Endothelial cell (in vitro differentiated cells): ENCODE measurements at places on chromosomes 12 and 14.
A peak's percentile ranks its signal among the peaks of the same experiment; 100 is the strongest.

DNA sequence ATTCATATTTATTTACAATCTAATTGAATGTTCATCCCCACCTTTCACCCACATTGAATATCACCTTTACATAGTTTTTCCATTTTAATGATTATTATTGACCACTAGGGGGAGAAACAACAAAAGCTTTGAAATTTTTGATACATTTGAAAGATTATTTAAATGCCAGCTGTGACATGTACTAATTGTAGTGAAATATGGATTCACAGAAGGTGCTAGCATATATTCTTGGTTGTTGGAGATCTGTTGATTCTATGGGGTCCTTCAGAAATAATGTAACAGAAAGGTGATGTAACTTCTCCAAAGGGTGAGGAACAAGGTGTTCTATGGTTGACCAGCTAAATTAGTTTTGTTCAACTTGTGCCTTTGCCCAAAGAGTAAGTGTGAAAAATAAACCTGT, 22.4 kb upstream of the GPR33 start:
- H3K27me3 ChIP-seq = no peaks in the 10 kb centered on the region
- H3K36me3 ChIP-seq = no peaks in the 10 kb centered on the region
- DNase-seq = no peak
- no peaks in the 10 kb centered on the region for H3K4me1 ChIP-seq
- no peak overlapping the region for H3K4me3 ChIP-seq

- H3K27ac ChIP-seq = no peak overlapping the region
- DNase-seq = peak; percentile 42
- no peaks in the 10 kb centered on the region for H3K27me3 ChIP-seq
Observed at GRCh38 chr12:106149096-106149784, 10.5 kb upstream of the NUAK1 start.

DNA sequence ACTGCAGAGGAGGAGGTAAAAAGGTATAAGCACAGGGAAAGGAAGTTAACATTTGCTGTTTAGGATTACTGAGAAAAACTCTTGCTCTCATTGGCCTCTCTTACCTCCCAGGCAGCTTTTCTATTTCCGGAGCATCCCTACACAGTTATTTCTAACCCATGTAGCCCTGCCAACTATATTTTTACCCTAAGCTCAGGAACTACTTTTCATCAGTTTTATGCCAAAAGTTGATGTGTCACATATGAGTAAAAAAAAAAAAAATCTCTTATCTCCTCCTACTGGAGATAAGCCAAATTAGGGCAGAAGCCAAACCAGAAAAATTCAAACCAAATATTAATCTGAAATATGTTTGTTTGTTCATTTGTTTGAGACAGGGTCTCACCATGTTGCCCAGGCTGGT, 34.4 kb upstream of the PSMA6 start:
- H3K4me3 ChIP-seq = no peak overlapping the region
- H3K36me3 ChIP-seq = peaks cover 12% of the 10 kb centered on the region
- DNase-seq = no peak
- H3K4me1 ChIP-seq = peaks cover 10% of the 10 kb centered on the region

GRCh38 chr12:88067301-88067700, 38.1 kb upstream of the C12orf50 start:
- no peaks in the 10 kb centered on the region for H3K36me3 ChIP-seq
- no peaks in the 10 kb centered on the region for H3K27me3 ChIP-seq
- no peaks in the 10 kb centered on the region for H3K4me1 ChIP-seq
- H3K27ac ChIP-seq = no peak overlapping the region
- DNase-seq = no peak
- H3K4me3 ChIP-seq = no peak overlapping the region

- H3K36me3 ChIP-seq = no peaks in the 10 kb centered on the region
- H3K27me3 ChIP-seq = no peaks in the 10 kb centered on the region
- H3K4me1 ChIP-seq = no peaks in the 10 kb centered on the region
- no peak overlapping the region for H3K27ac ChIP-seq
Observed at GRCh38 chr14:38522724-38523123, 266.8 kb upstream of the CLEC14A start.

- DNase-seq = no peak
- no peak overlapping the region for H3K4me3 ChIP-seq
- H3K27me3 ChIP-seq = peaks cover 3% of the 10 kb centered on the region
- H3K36me3 ChIP-seq = no peaks in the 10 kb centered on the region
Observed at GRCh38 chr12:103668520-103668919, 81.4 kb downstream of the STAB2 start.

GRCh38 chr12:109446-109845, 42.9 kb downstream of the IQSEC3 start:
- DNase-seq = no peak
- H3K27ac ChIP-seq = peak overlapping the region; percentile 27
- no peaks in the 10 kb centered on the region for H3K36me3 ChIP-seq
- H3K27me3 ChIP-seq = peaks cover 6% of the 10 kb centered on the region
- H3K4me3 ChIP-seq = no peak overlapping the region

- H3K27ac ChIP-seq = no peak overlapping the region
- H3K27me3 ChIP-seq = peaks cover 6% of the 10 kb centered on the region
- H3K4me1 ChIP-seq = peaks cover 32% of the 10 kb centered on the region
- H3K4me3 ChIP-seq = peak overlapping the region; percentile 87
Observed at GRCh38 chr12:93376436-93377251, 1.1 kb upstream of the NUDT4 start.

DNA sequence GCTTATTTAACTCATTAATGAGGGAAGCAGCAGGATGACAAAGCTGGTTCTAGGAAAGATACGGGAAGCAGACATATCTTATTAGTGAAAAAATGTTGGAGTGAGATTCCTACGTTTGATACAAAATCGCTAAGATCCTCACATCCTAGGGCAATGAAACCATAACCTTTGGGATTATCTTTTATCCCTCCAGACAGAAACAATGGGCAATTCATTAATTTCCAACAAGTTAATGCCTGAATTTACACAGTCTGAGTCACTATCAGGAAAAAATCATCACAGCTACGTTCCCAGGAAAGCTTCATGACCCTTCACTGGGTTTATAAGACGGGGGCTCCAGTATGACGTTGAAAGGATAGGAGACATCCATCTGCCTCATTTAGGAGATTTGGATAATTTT, 45.0 kb downstream of the SLC24A4 start:
- no peak for DNase-seq
- H3K27ac ChIP-seq = no peak overlapping the region
- peaks cover 8% of the 10 kb centered on the region for H3K36me3 ChIP-seq
- no peak overlapping the region for H3K4me3 ChIP-seq
- no peaks in the 10 kb centered on the region for H3K4me1 ChIP-seq
- H3K27me3 ChIP-seq = peaks cover 4% of the 10 kb centered on the region

DNA sequence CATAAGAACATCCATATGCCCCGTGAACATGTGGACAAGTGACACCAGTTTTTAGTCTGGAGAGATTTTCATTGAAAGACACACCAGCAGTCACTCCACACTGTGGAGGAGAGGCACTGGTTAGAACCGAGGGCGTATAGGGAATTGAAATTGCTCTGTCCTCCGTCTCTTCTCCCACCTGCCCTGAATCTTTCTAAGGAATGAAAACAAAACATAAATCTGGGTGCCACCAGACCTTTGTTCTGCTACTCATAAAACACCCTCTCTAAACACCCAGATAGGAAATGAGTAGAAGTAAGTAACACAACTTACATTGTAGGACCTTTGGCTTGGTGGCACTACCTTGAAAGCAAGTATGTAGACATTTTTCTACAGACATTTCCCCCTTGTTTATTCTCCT, 37.1 kb upstream of the STON2 start:
- peak overlapping the region; percentile 90 for H3K4me3 ChIP-seq
- peaks cover 4% of the 10 kb centered on the region for H3K36me3 ChIP-seq
- no peak for DNase-seq
- peaks cover 16% of the 10 kb centered on the region for H3K27me3 ChIP-seq
